ENCODE measurements at places on chromosomes 6 and 20.

DNA sequence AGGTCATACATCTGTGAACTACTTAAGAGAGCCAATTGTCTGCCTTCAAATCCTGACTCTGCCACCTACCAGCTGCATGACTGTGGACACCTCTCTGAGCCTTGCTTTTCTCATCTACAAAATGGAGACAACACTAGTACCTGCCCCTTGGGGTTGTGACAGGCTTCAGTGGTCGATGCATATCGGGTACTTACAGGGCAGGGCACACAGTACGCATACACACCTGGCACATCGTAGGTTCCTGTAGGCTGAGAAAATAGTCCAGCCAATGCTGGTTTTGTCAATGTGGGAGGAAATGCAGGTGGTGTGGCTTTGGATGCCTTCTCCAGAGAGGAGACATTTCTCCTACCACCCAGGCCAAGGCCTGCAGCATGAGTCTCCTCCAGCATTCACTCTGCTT, 2.3 kb downstream of the ADIG start:
- DNase-seq: no peak

GRCh38 chr6:2231438-2231837, 14.0 kb downstream of the GMDS start:
- DNase-seq: no peak

DNA sequence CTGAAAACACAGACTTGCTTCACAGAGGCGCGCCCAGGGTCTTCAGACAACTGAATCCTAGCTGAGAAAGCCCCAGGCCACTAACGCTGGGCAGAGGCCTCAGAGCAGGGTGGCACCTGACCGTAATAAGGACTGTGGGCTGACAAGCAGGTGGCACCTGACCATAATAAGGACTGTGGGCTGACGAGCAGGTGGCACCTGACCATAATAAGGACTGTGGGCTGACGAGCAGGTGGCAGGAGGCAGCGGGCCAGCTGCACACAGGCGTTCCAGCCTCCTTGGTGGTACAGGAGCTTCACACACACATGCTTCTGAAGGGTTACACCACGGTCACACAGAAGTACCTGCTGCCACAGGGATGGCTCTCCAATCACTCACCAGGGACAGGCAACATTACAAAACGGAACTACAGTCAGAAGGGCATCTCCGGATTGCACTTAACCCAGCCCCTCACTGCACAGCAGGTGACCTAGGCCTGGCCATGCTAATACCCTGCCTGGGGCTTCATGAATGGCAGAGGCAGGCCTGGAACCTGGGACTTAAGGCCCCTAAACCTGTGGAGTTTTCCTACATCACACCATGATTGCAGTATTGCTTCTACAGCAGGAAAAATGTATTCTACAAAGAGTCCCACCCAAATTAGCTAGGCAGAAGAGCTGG, 50.8 kb downstream of the PSMG4 start:
- no peak for DNase-seq

DNA sequence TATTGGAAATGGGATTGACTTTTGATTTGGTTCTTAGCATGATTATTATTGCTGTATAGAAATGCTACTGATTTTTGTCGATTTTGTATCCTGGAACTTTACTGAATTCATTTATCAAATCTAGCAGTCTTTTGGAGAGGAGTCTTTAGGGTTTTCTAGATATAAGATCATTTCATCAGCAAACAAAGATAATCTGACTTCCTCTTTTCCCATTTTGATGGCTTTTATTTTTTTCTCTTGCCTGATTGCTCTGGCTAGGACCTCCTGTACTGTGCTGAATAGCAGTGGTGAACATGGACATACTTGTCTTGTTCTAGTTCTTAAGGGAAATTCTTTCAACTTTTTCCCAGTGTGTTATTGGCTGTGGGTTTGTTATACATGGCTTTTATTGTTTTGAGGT, 64.6 kb downstream of the ZC2HC1B start:
- DNase-seq: no peak

- no peak for DNase-seq
Measured at GRCh38 chr6:130034378-130035146, 16.2 kb downstream of the L3MBTL3 start.

GRCh38 chr20:16166737-16167136, 406.5 kb downstream of the KIF16B start:
- no peak for DNase-seq

GRCh38 chr20:19968466-19969073, 48.6 kb upstream of the NAA20 start:
- no peak for DNase-seq

DNA sequence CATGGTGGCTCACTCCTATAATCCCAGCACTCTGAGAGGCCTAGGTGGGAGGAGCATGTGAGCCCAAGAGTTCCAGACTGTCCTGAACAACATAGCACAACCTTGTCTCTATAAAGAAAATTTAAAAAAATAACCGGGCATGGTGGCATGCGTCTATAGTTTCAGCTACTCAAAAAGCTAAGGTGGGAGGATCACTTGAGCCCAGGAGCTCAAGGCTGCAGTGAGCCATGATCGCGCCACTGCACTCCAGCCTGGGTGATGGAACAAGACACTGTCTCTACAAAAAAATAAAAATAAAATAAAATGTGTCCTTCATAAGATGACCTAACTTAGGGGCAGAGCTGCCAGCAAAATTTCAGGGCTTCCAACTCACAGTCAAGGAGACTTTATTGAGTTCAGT, 12.6 kb downstream of the ID4 start:
- DNase-seq: no peak

GRCh38 chr6:126944512-126944911, 174.0 kb upstream of the RSPO3 start:
- no peak for DNase-seq

DNA sequence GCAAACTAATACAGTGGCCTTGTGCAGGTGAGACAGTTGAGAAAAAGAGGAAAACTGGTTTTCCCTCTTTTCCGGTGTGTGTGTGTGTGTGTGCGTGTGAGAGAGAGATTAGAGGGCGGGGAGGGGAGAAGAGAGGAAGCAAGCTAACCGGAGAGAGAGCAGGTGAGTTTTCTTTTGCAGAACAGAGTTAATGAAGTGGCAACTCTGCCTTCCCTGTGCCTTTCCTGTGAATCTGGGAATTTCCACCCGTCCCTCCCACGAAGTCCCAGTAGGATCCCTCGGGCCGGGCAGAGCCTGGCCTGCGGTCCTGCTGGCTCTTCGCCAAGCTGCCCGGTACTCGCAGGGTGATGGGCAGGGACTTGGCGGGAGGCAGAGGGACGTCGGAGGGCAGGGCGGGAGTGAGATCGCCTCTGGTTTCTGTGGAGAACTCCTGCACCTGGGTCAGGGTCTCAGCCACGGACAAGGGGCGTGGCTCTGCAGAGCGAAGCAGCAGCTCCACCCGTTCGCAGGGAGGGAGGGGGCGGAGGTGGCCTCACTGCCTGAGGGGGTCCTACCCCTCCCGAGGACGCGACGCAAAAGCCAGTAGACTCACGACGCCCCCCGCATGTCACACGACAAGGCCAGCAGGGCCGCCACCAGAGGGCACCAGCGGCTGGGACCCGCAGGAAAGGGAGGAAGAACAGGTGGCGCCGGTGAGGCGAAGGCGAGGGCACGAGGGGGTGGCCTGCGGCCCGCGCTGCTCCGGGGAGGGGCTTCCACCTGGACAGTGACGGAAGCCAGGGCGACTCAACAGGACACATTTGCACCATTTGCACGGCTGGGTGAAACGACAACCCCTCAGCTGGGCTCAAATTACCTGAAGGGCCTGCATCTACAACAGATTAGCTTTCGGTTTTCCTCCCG, 51.2 kb upstream of the RNF182 start:
- no peak for DNase-seq

- DNase-seq: no peak
Measured at GRCh38 chr6:40799296-40800140, 212.4 kb upstream of the LRFN2 start.

DNA sequence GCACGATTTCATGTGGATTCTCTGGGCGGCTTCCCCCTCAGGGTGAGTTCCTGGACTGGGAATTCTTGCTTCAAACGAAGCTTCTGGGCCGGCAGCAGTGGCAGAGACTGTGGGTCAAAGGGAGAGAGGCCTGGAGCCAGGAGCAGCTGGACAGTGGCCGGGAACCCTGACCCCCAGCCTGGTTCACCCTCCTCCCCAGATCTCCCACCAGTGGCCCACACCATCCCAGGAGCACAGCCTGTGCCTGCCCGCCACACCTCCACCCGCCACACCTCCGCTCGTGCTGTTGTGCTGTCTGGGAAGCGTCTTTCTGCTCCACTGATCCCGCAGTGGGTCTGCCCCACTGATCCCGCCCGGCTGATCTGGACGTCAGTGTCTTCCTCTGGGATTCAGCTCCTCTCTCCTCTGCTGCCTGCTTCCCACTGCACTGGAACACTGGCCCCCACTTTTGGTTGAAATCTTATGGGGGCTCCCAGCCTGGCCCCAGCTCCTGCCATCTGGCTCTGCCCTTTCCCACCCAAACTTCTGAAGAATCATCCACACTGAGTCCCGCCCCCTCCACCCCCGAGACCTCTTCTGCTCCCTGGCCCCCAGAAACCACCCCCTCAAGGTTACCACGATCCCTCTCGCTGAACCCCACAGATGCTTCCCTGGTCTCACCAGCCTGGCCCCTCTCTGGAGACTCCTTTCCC, 9.8 kb downstream of the ZBP1 start:
- no peak for DNase-seq

DNA sequence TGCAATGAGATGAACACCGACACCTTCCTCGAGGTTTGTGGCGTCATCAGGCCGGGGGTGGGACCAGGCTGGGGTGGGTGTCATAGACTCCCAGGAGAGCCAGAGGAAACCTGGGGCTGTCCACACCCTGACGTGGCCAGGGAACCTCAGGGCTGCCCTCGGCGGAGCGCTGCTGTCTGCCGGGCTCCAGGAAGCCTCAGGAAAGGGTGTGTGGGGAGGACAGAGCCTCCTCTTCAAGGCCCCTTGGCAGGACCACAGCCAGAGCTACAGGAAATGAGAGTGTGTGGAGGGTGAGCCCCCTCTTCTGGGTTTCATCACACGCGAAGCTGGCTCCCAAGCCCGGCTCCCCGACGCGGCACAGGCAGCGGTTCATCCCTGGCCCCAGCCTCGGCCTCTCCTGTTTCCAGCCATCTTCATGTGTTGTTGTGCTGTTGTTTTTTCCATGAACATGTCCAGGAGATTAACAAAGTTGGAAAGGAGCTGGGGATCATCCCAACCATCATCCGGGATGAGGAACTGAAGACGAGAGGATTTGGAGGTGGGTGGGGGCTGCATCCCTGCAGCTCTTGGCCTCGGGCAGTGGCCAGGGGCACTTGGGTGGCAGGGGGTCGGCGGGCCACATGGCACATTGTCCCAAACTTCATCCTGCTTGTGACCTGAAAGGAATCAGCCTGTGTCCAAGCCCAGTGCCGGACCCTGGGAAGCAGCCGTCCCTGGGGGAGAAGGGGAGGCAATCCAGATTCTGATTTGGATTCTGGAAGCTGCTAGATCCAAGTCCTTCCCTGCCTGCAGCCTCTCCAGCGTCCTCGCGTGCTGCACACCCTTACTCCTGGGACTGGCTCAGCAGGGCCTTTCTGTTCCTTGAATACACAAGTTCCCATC, 6.4 kb downstream of the NPEPL1 start:
- DNase-seq: no peak

GRCh38 chr20:57076152-57076652, 190.2 kb downstream of the BMP7 start:
- no peak for DNase-seq

DNA sequence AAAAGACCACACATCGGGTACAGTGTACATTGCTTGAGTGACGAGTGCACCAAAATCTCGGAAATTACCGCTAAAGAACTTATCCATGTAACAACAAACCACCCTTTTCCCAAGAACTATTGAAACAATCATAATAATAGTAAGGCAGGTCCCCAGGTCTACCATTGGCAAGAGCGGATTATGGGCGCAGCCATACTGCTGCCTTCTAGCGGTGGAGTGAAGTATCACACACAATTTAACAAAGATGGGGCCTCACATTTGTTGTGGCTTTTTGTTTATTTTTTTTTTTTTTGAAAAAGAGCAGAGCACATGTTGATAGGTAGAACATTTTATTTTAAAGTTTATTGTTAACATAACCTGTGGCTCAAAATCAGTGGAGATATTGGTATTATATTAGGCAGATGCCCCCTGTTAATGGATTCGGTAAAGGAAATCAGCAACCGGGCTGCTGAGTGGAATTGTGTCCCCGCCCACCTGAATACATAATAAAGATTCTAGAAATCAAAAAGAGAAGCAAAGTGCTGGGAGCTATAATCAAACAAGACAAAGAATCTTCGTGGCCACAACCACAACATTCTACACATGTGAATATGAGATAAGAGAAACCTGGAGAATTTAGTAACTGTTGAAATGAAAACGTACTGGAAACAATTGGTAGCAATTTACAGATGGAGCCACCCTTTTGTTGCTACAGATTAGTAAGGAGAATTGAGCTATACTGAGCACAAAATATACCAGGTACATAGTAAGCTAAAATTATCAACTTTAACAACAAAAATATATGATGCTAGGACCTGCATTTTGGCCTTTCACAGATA, 94.2 kb upstream of the EXOC2 start:
- no peak for DNase-seq

GRCh38 chr20:64130876-64131275, 23.5 kb upstream of the NPBWR2 start:
- no peak for DNase-seq

DNA sequence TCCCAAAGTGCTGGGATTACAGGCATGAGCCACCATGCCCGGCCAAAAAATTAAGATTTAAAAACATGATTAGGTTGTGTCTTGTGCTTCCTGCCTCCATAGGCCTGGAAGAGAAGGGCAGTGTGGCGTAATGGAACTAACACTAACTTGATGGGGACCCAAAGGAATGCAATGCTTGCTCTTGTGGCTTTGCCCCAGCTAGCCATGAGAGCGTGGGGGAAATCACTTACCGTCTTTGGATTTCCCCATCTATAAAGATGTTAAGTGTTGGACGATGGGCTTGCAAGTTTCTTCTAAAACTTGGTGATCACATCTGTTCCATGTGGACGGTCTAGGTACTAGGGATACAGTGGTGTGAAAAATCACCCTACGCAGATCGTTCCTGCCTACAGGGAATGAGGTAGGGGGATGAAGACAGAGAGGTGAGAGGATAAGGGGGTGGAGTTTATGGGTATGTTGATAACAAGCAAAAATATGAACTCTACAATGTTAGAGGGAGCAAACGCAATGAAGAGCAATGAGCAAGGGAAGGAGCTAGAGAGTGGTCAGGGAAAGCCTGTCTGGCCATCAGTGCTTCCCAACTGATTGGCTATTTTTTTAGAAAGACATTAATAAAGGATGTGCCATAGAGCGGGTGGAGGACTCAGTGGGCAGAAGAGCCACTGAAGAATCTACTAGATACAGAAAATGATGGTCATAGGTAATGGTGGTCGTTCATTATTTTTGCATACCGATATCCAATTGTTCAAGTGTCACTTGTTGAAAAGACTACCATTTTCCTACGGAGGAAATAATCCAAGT, 165.2 kb downstream of the BCAS1 start:
- DNase-seq: no peak

DNA sequence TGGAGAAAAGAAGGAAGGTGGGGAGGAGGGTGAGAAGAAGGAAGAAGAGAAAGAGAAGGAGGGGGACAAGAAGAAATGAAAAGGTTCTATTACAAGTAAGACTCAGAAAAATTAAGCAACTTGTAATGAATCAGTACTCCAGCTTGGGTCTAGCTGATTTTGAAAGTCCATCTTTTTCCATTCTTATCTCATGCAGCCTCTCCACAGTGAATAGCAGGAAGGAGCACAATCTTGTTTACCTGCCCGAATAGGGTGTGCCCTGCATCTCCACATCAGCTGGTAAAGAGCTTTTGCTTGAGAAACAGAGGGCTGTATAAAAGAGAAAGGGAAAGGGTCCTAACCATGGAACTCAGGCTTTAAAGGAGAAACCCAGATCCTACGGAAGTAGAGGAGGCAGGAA, 348.8 kb downstream of the TPBG start:
- DNase-seq: no peak

- no peak for DNase-seq
Measured at GRCh38 chr6:70520575-70520974, 46.2 kb upstream of the SDHAF4 start.

- DNase-seq: no peak
Measured at GRCh38 chr6:4287811-4288244, 152.5 kb upstream of the ECI2 start.
